Neural crest cell (in vitro differentiated cells): ENCODE measurements at places on chromosomes 1 and 21.

DNA sequence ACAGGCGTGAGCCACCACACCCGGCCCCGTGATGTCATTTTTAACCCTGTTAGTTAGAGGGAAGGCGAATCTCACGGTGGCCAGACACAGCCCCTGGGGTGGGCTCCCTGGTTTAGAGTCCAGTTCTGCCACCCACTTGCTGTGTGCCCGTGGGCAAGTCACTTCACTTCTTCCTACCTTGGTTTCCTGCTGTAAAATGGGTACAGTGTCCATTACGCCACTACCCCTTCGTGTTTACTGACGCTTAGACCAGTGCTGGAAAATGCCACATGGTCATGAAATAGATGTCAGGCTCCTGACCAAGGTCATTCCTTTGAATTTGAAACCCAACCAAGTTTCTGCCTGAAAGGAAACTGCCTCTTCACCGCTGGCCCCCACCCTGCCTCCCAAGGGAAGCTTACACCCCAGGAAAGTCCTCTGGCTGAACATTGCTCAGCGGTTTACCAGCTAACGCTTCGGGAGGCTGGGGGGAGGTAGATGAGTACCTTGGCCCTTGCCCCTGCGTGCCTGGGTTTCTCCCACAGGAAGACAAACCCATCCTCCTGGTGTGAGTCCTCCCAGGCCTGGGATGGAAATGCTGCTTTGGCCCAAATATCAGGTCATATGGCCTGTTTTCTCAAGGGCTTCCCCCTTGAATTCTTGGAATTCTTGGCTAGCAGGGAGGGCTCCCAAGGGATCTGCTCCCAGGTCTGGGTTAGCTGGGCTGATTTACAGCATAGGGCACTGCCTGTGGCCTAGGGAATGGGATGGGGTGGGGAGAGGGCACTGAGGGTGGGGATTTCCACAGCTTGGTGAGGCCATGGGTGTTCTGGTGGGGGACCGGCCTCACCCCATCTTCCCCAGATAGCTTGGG is 7.6 kb upstream of the AADACL4 start:
- no peak for DNase-seq

- no peak for DNase-seq
These were observed 5.2 kb downstream of the PFKFB2 start for GRCh38 chr1:207058252-207058651.

DNA sequence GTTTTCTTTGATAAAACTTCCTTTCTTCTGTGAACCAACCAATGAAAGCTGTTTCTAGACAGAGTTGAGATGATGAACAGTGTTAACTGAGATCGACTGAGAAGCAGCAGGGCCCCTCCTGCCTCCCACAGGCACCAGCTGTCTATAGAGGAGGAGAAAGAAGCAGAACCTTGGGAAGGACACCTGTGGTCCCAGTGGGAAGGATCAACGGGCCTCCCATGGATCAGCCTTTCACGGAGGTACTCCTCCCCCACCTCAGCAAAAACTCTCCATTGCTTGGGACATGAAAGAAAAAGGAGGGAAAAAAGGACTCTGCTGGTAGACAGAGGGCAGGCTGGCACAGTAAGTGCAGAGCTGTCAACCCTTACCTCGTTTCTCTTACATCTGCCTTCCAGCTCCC is 40.5 kb downstream of the PLPPR5 start:
- no peak for DNase-seq

- no peak for DNase-seq
These were observed 142.2 kb upstream of the CACNA1E start for GRCh38 chr1:181341026-181341632.

GRCh38 chr1:238589843-238590435 is 699.2 kb upstream of the ZP4 start:
- no peak for DNase-seq

DNA sequence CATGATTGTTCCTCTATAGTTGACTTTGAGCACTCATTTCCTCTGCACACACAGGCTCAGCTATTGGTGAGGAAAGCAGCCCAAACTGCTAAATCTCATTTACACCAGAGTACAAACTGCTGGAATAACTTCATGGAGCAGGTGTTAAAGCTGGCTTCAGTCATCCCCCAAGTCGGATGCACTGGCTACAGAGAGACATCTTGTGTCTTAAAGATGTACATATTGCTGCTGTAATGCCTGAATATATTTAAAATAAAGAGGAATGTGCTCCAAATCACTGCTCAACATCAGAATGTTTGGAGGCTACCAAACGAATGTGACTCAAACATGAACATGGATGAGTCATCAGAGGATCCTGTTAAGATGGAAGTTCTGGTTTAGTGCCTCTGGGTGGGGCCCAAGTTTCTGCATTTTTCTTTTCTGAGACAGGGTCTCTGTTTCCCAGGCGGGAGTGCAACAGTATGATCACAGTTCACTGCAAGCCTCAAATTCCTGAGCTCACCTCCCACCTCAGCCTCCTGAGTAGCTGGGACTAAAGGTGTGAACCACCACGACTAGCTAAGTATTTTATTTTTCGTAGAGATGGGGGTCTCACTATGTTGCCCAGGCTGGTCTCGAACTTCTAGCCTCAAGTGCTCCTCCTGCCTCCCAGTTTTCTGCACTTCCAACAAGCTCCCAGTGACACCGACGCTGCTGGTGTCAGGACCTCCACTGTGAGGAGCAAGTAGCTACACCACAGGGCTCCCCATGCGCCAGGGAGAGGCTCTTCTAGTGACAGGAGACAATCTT is 79.0 kb upstream of the KRTAP19-8 start:
- no peak for DNase-seq

GRCh38 chr21:42456457-42456856 is 39.6 kb downstream of the RSPH1 start:
- no peak for DNase-seq

DNA sequence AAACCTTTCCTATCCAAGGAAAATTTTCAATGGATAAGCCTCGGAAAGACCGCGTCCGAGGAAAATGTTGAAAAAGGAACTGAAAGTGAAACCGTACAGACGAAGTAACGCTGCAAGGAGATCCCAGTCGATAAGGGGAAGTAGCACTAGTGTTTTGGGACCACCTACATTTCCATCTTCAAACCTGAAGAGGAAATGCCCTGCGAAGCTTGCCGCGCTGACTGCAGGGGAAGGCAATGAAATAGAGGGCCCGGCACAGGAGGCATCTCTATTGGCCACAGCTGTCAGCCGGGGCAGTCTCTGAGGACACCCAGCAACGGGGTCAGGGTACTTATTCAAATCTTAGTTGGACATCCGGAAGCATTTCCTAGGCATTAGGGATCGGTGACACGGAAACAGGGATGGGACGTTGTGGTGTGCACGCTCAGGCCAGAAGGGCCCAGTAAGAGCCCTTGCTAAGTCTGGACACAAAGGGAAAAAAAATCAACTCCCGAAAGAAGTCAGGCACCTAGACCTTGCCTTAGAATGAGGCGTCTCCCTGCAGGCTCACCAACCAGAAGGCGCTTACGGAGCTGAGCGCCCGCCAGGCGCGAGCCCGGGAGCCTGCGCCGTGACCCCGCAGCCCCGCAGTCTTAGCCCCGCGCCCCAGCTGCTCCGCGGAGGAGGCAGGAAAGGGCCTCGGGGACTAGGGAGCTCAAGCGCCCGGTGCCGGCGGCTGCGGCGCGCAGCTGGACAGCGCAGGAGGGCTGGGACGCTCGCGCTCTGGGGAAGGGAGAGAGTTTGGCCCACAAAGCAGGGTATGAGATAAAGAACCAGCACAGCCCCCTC is 655 bp downstream of the USF1 start:
- DNase-seq, result peak; percentile 47

DNA sequence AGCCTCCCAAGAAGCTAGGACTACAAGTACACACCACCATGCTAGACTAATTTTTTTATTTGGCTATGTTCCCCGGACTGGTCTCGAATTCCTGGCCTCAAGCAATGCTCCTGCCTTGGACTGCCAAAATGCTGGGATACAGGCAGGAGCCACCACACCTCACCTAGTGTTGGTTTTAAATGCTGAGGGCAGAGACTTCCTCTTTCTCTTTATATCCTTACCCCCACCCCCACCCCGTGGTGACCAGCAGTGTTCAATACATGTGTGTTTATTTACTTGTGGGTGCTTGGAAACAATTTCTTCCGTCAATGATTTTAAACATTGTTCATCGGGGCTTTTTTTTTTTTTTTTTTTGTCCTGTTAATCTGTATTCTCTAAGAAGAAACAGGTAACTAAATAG is 158.9 kb downstream of the ZBTB18 start:
- DNase-seq, result no peak

GRCh38 chr1:101382135-101382534 is 145.3 kb downstream of the S1PR1 start:
- DNase-seq, result no peak

DNA sequence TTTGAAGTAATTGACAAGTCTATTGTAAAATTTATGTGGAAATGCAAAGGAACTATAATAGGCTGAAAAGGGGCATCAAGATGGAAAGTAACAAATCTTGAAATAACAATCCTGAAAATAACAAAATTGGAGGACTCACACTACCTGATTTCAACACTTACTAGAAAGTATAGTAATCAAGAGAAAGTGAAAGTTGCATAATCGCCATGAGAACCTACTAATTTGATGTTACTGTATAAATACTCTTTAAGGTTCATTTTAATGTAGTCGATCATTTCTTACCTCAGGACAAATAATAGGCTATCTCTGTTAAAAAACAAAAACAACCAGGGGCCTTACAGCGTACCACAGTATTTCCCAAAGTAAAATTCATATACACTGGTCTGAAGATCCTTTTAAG is 71.7 kb downstream of the EDEM3 start:
- no peak for DNase-seq

GRCh38 chr21:41098481-41099042 is 69.4 kb upstream of the BACE2 start:
- no peak for DNase-seq

GRCh38 chr1:39412892-39413291 is 78.5 kb upstream of the BMP8A start:
- DNase-seq, result no peak

GRCh38 chr1:156939786-156940334 is 19.4 kb downstream of the LRRC71 start:
- no peak for DNase-seq
